ENCODE measurements at places on chromosomes 13 and 19.

DNA sequence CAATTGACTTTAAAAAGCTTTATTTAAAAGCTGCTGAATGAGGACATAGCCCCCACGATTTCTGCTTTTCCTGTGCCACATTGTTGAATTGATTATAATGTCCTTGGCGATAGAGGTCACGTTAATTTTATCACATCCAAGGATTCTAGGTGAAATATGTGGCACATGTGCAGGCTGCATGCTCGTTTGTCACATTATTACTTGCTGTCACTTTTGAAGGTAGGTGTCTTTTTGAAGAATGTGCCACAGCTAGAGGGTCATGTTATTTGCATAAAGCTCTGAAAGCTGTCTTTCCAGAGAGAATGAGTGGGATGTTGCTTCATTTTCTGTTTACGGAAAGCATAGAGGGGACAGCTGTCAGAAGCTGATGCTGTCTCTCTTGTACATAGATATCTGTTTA is 927.6 kb upstream of the ATXN8OS start:
- DNase-seq = no peak

DNA sequence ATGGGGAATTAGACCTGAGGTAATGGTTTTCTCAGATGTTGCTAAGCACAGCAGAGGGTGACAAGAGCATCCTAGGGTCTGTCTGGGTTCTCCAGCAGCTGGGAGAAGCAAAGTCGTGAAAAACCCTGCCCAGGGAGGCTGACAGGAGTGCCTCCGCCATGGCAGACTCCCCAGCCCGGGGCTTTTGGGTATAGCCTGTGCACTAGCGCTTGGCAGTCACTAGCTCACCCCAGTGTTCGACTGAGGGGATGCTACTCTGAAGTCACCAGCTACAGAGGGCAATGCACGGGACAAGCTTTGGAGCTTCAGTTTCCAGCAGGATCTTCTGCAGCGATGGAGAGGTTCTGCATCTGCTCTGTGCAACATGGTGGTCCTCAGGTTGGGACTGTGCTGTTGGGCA is 87.5 kb downstream of the ING1 start:
- DNase-seq = no peak

GRCh38 chr13:113916330-113916815 is 52.5 kb upstream of the GAS6 start:
- DNase-seq = no peak

DNA sequence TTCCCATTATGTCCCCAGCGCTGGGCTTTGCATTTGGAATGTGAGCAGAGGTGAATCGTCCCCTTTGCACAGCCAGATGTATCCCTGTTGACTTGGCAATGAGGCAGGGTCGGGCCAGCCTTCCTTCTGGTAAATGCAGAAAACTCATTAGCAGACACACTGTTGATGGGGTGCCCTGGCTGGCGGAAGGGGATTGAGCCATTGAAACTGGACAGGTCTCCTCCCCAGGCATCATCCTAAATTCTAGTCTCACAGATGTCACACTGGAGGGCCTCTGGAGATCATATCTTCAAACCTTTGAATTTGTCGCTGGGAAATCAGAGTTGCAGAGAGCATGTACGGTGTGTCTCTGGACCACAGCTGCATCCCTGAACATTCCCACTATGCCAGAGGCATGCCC is 219.5 kb upstream of the TSHZ3 start:
- DNase-seq = no peak

GRCh38 chr13:109884462-109884861 is 98.1 kb upstream of the IRS2 start:
- no peak for DNase-seq

DNA sequence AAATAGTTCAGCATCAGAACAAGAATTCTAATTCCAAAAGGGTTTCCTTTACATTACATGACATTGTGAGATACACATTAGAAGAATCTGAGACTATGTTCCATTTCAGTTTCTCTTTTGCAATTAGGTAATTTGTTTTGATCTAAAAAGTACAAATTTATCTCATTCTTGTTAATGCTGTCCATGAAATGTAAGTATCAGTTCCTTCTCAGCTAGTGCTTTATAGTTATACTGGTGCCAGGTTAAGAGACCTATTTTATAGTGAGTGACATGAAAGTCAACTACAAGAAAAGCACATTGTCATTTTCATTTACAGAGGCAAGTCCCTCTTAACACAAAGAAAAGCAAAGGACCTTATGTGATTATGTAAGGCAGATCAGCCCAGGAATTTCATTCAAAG is 43.9 kb downstream of the RCBTB2 start:
- DNase-seq = no peak

DNA sequence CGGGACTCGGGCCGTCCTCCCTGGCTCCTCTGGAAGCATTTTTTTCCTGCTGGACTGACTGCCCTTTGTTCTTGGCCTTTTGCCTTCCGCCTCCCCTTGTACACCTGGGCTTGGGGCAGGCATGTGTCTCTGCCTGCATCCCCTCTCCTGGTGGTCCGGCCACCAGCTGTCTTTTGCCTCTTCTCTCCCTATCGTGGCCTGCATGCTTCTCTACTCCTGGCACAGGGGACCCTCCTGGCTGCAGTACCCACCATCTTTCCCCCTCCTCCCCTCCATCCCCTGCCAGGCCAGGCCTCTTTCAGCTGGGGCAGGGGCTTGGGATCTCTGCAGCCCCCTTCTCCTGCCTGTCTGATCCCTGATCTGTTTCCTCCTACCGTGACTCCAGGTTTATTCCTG is 12.1 kb downstream of the WTIP start:
- DNase-seq = no peak

GRCh38 chr13:99257291-99257690 is 888 bp downstream of the GPR18 start:
- no peak for DNase-seq

DNA sequence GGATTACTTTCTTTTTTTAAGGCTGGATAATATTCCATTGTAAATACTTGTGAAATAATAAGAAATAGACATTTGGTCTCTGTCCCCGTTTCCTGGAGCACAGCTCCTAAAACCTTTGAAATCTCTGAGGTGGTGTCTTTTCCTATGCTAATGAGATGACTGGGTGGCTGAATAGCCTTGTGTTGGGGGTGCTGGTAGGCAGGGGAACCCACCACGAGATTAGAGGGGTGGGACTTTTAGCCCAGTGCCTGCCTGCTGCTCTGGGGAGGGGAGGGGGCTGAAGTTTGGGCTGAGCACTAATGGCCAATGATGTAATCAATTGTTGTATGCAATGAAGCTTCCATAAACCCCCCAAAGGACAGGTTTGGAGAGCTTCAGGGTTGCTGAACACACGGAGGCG is 175.7 kb downstream of the FGF9 start:
- DNase-seq = no peak

DNA sequence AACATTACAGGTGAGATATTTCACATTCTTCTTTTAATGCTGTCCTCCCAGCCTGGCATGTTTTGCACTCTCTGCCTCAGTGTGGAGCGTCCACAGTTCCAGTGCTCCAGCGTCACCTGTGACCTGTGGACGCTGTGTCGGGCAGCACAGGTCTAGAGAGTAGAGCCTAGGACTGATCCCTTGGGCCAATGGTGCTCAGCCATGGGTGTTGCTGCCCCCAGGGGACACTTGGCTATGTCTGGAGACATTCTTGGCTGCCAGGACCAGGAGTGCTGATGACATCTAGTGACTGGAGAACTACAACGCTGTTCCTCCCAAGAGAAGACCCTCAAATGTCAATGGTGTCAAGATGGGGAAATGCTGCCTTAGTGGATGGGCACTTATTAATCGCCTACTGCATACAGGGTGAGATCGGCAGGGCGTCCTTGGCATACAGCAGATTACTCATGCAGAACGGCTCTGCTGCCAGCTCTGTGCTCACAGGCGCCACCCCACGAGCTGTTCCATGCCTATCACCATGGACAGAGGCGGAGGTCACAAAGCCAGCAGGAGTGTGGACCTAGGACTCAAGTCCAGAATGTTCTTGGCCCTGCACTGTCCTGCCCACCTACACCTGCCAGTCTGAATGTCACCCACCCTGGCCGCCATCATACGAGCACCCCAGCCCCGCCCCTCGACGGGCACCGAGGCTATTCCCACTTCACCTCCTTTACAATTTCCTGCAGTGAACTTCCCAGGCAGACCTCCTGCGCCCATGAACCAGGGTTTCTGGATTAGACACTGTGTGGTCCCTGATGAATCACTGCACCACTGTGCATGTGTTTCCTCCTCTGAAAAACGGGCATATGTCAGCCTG is 13.9 kb upstream of the MADCAM1 start:
- DNase-seq = no peak

- no peak for DNase-seq
Measured at GRCh38 chr19:43438291-43439031, 23.8 kb downstream of the TEX101 start.

- no peak for DNase-seq
Measured at GRCh38 chr13:40547591-40548315, 118.7 kb downstream of the FOXO1 start.

GRCh38 chr13:59691501-59692066 is 472.1 kb downstream of the DIAPH3 start:
- DNase-seq = no peak

GRCh38 chr13:44015118-44015517 is 135.4 kb downstream of the LACC1 start:
- DNase-seq = no peak

DNA sequence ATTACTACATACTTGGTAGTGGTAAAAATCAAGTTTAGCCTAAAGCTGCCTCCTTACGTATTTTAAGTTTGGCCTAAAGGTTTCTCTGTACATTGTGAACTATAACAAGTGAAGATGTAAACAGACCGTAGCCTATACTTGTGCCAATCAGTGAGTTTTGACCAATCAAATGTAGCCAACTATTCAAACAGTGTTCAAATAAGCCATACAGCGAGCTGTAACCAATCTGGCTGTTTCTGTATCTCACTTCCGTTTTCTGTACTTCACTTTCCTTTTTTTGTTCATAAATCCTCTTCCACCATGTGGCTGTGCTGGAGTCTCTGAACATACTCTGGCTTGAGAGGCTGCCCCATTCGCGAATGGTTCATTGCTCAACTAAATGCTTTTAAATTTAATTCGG is 2504.6 kb downstream of the PCDH9 start:
- DNase-seq = no peak

GRCh38 chr19:16420336-16420676 is 51.5 kb downstream of the EPS15L1 start:
- no peak for DNase-seq

DNA sequence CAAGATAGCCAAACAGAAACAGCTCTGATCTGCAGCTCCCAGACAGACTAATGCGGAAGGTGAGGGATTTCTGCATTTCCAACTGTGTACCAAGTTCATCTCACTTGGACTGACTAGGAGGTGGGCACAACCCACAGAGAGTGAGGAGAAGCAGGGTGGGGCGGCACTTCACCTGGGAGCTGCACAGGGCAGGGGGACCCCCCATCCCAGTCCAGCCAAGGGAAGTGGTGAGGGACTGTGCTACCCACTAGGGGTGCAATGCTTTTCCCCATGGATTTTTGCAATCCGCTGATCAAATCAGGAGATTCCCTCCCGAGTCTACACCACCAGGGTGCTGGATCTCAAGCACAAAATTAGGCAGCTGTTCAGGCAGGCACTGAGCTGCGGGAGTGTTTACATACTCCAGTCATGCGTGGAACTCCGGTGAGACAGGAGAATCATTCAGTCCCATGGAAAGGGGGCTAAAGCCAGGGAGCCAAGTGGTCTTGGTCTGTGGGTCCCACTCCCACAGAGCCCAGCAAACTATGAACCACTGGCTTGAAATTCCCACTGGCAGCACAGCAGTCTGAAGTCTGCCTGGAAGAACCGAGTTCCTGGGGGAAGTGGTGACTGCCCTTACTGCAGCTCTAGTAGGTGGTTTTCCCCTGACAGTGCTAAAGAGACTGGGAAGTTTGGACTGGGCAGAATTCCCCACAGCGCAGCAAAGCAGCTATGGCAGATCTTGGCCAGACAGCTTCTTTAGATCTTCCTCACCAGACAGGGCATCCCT is 85.1 kb upstream of the UFM1 start:
- DNase-seq = no peak

- no peak for DNase-seq
Measured at GRCh38 chr13:72850959-72851677, 69.2 kb downstream of the PIBF1 start.

DNA sequence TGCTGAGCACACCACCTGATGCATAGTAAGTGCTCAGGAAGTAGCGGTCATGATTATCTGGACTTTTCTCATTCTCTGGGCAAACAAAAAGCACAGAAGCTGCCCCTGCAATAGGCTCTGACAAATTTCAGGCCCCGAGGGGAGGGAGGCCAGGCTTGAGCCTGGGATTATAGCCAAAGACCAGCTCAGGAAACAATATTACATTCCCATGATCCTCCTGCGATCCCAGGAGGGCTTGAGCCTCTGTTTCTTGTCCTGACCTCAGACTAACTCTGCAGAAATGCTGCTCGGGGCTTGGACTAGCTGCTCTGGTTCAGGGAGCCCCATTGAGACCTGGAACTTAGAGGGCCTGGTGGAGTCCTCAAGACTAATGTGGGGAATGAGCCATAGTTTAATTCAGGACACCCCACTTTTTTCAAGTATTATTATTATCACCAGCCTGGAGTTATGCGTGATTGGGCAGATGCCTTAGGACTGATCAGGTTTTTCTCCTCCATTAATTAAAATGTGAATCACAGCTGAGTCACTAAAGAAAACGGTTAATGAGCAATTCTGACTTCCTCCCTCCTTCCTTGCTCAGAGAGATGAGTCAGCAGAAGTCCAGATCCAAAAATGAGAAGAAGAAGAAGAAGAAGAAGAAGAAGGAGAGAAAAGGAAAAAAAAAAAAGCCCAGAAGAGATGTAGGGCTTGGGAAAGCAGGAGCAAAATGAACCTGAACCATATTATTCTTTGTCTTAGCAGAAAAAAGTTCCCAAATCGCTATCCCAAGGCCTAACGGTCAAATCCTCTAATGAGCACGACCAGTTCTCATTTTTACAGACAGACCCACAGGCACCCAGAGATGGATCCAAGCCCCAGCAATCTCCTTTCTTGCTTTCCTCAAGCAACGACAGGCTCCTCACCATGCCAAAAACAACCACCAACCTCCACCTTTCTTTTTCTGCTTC is 107.2 kb downstream of the CACNA1A start:
- no peak for DNase-seq

DNA sequence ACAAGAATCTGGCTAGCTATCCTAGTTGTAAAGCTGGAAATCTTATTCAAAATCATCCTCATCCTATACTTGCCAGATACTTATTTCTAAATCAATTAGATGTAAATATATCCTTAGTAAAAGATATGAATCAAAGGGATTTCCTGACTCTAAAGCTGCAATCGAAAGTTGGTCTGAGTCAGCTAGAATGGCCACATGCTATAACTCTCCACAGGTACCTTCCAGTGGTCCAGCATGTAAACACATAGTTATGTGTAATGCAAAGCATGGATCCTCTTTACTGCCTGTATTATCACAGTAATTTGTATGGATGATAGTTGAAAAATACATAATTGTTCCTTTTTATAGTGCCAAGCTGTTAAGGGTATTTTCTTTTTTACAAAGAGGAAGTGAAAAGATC is 27.4 kb downstream of the SLITRK6 start:
- DNase-seq = no peak

All from NCI-H748 treated with DMSO at 0.1 percent for 48 hours (cell line).